EH (cell line): ENCODE measurements at places on chromosomes 13 and 19.

- DNase-seq = no peak
These were observed 4.0 kb downstream of the MRPL54 start for GRCh38 chr19:3766520-3766919.

GRCh38 chr13:98405690-98406344 is 171.1 kb downstream of the STK24 start:
- DNase-seq = no peak

DNA sequence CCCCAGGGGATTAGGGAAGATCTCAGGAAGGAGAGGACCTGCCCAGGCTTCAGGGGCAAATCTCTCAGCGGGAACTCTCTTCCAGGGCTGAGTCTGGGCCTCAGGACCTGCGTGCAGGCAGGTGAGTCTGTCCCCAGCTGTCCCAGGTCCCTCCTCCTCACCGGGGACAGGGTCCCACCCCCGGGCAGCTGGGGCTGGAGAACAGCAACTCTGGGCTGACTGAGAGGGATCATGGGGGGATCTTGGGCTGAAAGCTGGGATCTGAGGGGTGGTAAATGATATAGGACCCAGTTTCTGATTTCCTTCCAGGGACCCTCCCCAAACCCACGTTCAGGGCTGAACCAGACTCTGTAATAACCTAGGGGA is 14.3 kb downstream of the LILRA1 start:
- no peak for DNase-seq

DNA sequence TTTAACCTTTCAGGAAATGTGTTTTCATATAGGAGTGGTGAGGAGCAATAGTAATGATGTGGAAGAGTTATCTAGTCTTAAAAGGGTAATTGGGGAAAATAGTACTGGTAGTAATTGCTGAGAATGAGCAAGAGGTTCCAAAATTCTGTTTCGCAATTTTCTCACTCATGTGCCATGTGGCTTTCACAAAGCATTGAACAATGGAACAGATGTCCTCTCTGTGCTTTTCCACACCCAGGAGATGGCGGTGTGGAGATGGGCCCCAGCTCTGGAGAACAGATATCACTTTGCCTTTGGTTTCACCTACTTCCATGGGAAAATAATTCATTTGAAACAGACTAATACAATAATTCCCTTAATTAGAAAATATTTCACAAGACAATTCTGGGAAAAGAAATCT is 170.0 kb upstream of the SLC10A2 start:
- DNase-seq = peak; percentile 1

GRCh38 chr13:71643448-71643860 is 223.6 kb downstream of the DACH1 start:
- DNase-seq = no peak

DNA sequence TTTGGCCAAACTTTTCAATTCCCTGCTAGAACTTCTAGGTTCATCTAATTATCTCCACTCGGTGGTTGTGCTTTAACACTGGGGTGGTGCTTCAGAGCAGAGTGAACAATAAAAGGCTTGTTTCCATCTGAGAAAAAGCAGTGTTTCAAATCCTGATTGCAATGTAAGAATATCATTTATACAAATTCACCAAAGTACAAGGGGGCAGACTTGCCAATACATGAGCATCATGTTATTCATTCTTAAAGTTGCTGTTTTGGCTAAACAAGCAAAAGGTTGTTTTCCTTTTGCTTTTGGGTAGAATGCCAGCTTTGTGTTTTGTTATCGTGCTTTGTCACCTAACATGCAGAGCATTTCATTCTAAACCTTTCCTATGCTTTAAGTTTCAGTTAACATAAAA is 78.5 kb upstream of the UBAC2 start:
- no peak for DNase-seq

DNA sequence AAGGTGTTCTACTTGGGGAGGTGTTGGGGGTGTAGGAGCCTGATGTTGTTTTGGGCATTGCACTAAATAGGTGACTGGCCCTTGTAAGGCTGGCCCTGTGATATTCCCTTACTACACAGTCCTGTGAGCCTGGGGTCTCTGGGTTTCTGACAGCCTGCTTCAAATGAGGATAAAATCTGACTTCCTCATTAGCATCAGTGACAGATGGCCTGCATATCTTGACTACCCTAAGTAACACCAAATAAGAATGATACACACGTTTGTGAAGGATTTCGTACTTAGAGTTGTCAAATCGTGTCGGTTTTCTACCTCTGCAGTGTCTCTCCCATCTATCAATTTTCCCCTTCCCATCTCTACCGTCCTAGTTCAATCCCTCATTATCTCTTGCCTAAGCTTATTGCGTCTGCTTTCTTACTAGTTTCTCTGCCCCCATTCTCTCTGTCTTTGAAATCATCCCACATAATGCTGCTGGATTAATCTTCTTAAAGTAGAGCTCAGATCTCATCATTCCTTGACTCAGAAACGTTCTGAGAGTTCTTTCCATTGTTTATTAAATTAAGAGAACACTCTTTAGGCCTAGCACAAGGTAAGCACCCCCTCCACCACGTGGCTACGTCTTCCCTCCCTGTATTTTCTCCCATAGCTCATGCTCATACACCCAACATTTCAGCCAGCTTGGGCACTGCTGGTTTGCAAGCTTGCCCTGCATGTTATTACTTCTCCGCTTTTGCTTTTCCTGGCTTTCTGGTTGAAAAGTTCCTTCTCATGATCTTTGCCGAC is 26.2 kb upstream of the CNMD start:
- DNase-seq = no peak
